Amniotic stem cell (primary cell): ENCODE measurements at places on chromosomes 1 and 21.

DNA sequence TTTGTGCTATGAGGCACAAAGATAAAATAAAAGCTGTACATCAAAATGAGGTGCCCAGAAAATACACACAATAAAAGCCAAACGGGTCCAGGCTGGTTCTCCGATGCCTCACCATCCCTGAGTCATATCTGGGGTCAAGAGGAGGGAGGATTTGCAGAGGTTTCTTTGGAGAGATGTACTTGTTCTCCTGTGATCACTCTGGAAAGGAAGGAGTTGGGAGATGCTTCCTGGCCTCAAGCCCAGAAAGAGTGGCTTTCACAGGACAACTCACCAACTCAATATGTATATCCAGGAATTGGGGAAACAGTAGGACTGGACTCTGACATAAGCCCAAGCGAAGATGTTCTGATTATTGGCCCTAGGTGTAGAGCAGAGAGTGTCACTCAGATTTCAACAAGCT, 51.9 kb downstream of the DIPK1A start:
- peak; percentile 38 for DNase-seq

- no peak for DNase-seq
These were observed 224.7 kb upstream of the FAM78B start for GRCh38 chr1:166391279-166392066.

DNA sequence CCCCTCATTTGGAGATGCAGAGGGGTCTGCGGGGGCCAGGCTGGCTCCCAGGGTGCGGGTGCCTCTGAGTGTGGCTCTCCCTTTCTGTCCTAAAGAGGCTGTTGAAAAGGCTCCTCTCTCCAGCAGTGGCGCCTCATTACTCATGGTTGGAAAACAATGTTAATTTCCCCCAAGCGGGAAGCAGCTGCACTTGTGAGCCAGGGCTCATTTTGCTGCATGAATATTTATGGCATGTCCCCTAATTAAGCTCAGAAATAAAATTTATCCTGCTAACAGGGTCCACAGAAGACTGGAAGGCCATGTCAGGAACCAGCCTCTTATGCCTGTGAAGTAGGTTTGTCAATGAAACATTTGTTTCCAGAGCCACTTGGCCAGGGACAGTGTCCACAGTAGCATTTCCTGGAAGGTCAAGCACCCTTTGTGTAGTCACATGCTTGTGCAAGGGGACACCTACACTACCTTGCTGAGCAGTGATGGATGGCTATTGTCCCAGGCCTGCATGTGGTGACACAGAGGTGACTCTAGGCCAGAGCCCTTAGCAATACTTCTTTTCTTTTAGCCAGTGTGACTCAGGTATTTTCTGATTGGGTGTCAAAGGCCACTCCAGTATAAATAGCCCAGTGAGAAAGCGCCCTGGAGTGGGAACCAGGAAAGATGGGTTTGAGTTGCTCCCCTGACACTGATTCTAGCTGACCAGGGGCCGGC, 259.0 kb downstream of the FOXD2 start:
- DNase-seq = no peak

DNA sequence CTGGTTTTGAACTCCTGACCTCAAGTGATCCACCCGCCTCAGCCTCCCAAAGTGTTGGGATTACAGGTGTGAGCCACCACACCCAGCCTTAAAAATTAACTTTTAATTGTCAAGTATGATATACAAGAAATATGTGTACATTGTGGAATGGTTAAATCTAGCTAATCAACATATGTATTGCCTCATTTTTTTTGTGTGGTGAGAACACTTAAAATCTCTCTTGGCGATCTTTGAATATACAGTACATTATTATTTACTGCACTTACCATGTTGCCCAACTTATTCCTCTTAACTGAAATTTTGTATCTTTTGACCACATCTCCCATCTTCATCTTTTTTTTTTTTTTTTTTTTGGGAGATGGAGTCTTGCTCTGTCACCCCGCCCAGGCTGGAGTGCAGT, 23.3 kb downstream of the THRAP3 start:
- no peak for DNase-seq

DNA sequence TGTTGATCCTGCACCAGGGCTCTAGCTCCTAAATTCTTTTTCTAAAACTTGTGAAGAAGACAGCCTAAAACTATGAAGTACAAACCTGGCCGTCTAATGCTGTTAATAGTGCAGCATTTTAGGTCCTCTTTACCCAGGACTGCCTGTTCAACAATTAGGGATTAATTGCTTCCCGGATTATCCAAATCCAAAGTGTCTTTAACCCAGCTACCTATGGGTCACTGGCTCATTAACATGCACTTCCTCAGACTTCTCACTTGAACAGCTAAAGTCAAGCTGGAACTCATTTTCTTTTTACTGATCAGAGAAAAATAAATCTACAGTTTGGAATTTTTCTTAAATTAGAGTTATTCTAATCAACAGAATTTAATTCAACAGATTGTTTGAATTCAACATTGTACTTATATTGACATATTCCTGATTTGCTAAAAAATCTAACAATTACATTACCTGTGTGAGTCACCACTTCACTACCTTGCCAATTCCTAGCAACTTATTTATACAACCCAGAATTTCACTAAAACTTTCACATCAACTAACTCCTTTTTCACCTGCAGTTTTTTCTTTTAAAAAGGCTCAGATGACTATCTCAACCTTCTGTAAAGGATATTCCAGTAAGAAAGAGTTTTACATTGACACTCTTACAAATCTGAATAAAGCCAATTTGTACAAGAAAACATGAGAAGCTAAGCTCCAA, 3.3 kb downstream of the HNRNPU start:
- no peak for DNase-seq

DNA sequence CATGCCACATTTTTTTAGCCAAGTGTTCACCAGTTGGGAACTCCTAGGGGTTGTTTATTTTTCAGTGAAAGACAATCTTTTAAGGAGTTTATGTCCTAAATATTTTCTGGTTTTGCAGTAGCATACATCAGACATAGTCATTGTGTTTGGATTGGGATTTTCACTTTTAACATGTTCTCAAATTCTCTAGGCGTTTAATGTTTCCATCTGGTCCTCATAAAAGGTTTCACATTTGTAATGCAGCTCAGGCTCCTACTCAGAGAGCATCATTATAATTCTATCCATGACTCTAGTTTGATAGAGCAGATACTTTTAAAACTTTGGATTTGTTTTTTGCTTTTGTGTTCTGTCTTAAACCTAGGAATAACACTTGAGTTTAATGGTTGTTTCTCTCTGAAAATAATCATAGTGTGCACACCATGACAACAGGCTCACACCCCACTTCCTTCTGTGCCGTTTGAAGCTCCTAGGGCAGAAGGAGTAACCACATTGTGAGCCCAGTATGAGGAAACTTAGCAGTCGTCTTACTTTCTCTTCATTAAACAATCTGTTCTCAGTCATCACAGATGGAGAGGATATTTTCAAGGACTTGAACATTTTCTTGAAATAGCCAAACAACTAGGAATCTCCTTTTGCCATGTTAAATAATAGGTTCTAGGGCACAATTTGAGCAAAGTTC, 219.6 kb downstream of the PDE4B start:
- no peak for DNase-seq

- DNase-seq = no peak
These were observed 88.1 kb downstream of the BACH1 start for GRCh38 chr21:29386803-29387202.

DNA sequence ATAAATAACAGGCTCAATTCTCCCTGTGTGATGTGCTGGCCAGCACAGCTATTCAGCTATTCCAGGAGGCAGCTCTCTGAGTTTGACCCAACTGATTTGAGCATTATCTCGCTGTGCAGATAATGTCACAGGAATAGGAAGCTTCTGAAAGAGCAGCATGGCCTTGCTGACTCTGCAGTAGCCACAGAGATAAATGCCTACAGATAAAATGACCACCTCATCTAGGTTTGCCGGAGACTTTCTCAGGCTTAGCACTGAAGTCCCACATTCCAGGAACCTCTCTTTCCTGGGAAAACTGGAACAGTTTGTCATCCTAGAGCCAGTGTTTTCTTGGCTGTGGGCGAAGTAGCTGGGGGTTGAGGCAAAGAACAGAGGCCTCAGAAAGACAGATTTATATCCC, 98.9 kb downstream of the MRPL39 start:
- DNase-seq = no peak

GRCh38 chr1:25530186-25531081, 13.0 kb upstream of the LDLRAP1 start:
- no peak for DNase-seq

DNA sequence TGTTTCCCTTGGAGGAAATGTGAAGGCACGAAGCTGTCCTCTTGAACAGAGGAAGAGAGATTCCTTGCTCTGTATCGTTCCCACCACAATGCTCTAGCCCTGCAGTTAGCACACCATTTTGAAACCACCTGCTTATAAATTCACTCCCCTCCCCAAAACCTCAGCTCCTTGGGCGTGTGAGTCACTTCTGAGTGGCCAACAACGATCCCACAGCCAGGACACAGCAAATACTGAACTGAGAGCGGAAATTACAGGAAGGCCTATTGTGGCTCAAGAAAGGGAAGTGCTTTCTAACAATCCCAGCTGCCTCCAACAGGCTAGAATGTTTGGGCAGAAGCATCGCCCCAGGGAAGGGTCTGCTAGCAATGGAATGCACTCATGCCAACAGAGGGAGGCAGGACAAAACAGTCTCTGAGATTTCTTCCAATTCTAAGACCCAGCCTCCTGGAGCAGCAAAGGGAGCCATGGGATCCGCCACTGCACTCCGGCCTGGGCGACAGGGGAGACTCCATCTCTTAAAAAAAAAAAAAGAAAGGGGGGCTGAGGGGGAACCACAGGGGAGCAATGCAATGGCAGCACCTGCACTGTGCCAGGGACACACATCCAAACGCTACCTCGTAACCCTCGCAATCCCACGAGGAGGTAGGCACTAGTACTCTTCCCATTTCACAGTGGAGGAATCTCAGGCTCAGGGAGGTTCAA, 1.9 kb downstream of the TMEM53 start:
- no peak for DNase-seq

DNA sequence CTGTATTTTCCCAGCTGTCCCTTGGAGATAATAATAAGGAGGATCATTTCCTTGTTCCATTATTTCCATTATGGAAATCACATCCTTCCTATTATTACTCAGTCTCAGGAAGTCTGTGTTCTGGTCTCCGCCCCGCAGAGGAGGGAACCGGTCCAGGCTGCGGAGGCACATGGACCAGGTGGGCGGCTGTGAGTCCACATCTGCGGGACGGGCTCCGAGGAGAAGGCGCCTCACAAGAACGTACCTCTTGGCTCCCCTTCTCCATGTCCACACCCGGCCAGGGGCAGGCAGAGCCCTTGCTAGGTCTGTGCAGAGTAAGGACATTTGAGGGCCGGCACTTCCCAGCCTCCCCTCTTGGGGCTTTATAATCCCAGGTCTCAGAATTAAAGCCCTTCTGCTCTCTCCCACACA, 14.6 kb downstream of the RAB7B start:
- no peak for DNase-seq

- no peak for DNase-seq
These were observed 118.3 kb downstream of the OLFML2B start for GRCh38 chr1:161905269-161905884.

DNA sequence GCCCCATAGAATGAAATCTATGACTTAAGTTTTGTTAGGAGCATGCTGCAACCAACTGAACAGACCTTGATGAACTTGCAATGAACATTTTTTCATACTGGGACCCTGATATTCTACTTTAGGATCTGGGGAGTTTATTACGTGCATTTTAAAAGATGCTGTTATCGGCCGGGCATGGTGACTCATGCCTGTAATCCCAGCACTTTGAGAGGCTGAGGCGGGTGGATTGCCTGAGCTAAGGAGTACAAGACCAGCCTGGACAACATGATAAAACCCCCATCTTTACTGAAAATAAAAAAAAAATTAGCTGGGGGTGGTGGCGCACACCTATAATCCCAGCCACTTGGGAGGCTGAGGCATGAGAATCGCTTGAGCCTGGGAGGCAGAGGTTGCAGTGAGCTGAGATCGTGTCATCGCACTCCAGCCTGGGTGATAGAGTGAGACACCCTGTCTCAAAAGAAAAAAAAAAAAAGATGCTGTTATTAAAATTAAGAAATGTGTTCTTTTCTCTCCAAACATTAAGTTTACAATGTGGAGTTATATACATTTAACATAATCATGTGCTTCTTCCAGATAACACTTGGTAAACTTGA, 7.1 kb downstream of the MPZL1 start:
- DNase-seq = no peak

GRCh38 chr1:154810571-154810970, 59.5 kb downstream of the KCNN3 start:
- no peak for DNase-seq

DNA sequence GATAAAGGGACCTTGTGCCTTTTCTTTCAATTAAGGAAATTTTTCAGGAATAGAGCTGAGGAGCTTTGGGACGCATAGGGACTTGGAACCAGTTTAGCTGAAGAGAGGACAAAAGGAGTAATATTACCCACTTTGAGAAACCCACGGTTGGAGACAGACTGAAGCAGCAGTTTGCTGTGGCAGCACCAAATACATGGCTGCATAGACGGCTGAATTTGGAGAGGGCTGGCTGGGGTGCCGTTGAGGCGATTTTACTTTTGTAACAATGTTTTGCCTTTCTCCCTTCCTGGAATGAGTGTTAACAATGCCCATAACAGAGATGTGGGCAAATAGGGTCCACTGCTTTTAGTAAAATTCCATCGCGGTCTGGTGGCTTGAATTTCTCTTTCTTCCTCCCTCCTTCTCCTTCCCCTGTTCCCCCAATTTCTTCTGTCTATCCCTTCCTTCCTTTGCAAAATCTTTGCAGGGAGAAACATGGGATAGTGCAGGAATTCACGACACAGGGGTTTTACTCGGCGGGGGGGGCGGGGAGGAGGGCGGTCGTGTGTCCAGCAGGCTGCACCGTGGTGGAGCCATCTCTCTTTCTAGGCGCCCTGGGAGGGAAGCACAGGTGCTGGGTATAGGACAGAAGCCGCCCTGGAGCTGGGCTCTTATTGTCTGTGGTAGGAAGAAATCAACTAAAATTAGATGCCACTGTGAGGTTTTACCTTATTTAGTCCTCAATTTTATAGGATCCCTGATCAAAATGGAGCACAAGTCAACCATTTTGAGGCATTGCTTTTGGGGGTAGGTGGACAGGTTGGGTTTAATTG, 6.8 kb downstream of the LHX4 start:
- no peak for DNase-seq

GRCh38 chr1:47179988-47180563, 9.8 kb downstream of the PDZK1IP1 start:
- no peak for DNase-seq

GRCh38 chr1:46364612-46365011, 24.0 kb downstream of the NSUN4 start:
- no peak for DNase-seq

- no peak for DNase-seq
These were observed 132.2 kb downstream of the ADSS2 start for GRCh38 chr1:244319283-244320132.

DNA sequence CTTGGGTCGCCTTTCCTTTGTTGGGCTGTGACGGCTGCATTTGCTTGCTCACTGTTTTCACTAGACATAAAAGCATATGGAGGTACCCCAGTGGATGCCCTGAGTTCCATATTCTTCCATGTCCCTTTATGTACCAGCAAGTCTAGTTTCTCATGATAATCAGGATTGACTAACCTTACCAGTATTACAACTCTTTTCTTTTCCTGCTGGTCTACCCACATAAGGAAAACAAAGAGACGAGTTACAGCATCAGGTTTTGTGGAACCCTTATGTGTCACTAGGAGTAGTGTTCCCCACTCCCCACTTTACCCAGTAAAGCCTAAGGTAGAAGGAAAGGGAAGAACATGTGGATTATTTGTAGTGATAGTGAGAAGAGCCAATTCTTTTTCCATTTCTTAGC, 16.4 kb upstream of the CENPF start:
- DNase-seq = no peak

- no peak for DNase-seq
These were observed 28.5 kb upstream of the TMEM39B start for GRCh38 chr1:32044234-32044633.
